Stimulated activated effector memory CD8-positive, alpha-beta T cell treated with anti-CD3 and anti-CD28 coated beads, Interleukin-12 subunit alpha, Interleukin-12 subunit beta, amount 100 ng/mL, for 72 hours (primary cell): ENCODE measurements at places on chromosomes 6 and 20.

- DNase-seq: no peak
Observed at GRCh38 chr20:44006578-44006977, 91.9 kb downstream of the TOX2 start.

- no peak for DNase-seq
Observed at GRCh38 chr6:44732243-44732642, 344.7 kb downstream of the CDC5L start.

GRCh38 chr20:49187330-49187850 is 744 bp downstream of the STAU1 start:
- DNase-seq: peak; percentile 70

DNA sequence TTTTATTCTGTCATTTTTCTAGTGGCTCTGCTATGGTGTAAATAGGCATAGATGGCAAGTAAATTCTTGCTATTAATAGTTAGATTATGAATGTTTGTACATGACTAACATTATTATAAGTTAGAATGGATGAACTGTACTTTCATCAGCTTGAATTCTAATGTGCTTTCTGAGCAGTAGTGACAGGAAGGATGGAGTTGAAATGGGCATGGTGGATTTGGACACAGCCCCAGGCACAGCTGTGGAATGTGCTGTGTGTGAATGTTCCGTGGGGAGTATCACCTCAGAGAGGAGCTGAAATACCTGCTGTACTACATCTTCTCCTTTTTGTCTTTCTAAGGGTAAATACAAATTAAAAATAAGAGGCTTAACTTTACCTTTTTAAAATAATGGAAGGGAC is 66.8 kb downstream of the FBXO5 start:
- DNase-seq: no peak

DNA sequence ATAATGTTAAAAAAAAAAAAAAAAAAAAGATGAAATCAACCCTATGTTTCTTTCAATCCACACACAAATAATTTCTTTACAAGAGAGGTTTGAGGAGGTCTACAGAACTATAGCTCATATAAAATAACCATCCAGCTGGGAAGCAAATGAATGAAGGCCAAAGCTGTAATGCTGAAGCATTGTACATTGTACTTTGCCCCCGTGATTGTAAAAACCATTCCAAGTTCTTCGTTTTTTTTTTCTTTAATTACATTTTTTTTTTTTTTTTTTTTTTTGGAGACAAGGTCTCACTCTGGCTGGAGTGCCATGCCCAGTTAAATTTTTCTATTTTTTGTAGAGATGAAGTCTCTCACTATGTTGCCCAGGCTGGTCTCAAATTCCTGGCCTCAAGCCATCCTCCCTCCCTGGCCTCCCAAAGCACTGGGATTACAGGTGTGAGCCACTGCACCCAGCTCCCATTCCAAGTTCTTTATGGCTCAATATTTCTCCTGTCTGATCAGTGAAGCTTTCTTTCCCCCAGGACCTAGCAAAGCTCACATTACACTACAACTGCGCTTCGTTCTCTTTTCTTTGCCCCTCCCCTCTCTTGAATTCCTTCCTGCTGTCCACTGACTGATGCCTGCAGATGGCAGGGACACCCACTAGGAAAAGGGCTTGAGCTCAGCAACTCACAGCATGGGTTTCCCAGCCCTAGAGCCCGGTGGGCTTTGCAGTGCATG is 53.0 kb upstream of the NOP56 start:
- DNase-seq: no peak

- no peak for DNase-seq
Observed at GRCh38 chr6:163834226-163834970, 419.9 kb downstream of the QKI start.

DNA sequence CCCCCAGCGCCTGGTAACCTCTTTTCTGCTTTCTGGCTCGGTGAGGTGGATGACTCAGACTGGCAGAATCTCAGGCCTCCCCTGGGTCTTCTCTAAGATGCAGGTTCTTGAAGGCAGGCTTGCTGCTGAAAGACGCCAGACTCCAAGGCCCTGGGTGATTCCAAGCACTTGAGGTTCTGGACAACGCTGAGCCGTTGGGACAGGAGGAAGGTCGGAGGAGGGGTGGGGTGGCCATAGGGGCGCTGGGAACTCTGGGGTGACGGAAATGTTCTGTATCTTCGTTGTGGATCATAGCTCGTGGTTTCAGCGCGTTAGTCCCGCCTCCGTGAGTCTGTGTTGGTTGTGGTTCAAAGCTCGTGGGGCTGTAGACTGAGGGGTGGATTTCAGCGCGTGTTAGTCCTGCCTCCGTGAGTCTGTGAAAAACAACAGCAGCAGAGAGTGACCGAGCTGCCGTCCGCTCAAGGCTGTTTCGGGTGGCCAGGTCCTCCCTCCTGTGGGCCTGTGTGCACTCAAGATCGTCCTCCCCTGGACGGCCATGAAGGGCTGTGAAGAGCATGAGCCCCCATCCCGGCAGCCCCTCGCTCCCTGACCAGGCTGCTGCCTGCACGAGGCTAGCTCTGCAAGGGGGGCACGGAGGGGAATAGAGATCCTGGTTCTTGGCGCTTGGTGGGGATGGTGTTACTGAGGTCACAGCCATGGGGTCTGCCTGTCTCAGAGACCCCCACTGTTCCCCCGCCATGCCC is 7.7 kb downstream of the NTSR1 start:
- no peak for DNase-seq

DNA sequence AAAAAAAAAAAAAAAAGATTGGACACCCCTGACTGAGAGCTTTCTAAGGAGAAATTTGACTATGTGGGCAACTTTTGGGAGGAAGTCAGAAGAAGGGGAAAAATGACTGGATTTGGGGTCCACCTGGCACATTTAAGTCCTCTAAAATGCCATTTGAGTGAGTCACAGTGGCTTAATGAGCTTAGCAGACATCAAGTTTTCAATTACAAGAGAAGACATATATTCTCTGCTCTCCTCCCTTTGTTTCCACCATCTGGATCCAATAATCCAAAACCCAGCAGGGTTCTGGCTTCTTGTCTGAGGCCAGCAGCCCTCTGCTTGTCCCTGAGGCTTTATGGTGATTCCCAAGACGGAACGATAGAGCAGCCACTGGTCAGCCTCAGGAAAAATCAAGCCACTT is 6.9 kb downstream of the PI3 start:
- DNase-seq: no peak

GRCh38 chr6:156269751-156270369 is 507.3 kb upstream of the ARID1B start:
- no peak for DNase-seq

DNA sequence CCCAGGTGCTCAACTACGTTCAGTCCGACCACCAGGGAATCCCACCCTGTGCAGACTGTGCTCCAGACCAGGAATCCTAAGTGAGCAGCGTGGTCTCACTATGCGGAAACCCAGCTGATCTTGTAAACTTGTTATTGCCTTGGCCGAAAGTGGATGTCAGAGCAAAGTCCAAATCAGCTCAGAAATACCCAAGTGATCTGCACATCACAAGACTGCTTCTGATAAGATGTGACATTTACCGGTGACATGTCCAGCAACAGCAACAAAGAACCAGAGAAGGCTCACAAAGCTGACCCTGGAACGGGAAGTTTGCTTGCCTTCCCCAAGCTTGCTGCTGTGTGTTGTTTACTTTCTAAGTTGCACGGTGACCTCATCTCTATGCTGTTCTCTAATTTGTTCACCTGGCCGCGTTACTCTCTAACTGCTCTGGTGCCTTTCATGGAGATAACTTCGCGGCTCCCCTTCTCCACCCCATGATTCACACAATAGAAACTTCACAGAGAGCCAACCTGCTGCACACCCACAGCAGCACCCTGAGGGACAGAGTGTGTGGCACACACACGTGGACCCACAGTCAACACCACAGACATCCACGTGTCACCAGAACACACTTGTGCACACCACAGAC is 1.7 kb downstream of the BNIP5 start:
- DNase-seq: no peak

DNA sequence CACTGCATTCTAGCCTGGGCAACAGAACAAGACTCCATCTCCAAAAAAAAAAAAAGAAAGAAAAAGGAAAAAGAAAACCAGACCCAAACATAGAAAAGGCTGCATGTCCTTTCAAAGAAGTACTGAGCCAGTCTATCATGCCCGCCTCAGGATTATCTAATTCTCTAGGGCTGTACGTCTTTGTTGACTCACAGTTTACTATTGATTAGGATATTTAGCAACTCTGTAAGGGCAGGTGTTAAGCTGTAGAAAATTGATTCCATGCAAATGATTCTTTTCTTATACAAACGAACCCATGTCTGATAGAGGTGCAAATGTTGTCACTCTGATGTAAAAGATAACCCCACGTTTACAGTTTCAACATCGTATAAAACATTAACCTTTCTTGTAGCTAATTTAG is 209.0 kb downstream of the TTLL2 start:
- DNase-seq: no peak

- DNase-seq: peak; percentile 83
Observed at GRCh38 chr20:38674092-38674764, 50.1 kb upstream of the SLC32A1 start.

- no peak for DNase-seq
Observed at GRCh38 chr6:131886517-131886916, 64.7 kb downstream of the CCN2 start.

DNA sequence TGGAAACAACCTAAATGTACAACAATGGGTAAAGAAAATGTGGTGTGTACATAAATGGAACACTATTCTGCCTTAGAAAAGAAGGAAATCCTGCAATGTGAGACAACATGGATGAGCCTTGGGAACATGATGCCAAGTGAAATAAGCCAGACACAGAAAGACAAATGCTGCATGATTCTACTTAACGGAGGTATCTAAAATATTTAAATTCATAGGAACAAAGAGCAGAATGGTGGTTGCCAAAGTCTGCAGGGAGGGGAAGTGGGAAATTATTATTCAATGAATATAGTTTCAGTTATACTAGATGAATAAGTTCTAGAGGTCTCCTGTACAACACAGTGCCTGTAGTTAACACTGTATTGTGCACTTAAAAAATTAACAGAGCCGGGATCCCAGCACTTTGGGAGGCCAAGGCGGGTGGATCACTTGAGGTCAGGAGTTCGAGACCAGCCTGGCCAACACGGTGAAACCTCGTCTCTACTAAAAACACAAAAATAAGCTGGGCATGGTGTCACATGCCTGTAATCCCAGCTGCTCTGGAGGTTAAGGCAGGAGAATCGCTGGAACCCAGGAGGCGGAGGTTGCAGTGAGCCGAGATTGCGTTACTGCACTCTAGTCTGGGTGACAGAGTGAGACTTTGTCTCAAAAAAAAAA is 71.4 kb upstream of the SNX9 start:
- no peak for DNase-seq

GRCh38 chr6:25173951-25174474 is 105.2 kb upstream of the CARMIL1 start:
- no peak for DNase-seq

- no peak for DNase-seq
Observed at GRCh38 chr20:32945710-32946221, 58.5 kb downstream of the SUN5 start.

DNA sequence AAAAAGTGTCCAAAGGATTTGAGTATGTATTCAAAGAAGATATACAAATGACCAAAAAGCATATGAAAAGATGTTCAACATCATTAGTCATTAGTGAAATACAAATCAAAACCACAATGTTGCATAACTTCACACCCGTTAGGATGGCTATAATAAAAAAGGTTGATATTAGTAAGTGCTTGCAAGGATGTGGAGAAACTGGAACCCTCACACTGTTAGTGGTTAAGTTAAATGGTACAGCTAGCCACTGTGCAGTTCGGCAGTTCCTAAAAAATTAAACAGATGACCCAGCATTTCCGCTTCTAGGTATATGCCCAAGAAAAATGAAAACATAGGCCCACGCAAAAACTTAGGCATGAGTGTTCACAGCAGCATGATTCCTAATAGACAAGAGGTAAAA is 38.6 kb downstream of the IBTK start:
- DNase-seq: no peak

DNA sequence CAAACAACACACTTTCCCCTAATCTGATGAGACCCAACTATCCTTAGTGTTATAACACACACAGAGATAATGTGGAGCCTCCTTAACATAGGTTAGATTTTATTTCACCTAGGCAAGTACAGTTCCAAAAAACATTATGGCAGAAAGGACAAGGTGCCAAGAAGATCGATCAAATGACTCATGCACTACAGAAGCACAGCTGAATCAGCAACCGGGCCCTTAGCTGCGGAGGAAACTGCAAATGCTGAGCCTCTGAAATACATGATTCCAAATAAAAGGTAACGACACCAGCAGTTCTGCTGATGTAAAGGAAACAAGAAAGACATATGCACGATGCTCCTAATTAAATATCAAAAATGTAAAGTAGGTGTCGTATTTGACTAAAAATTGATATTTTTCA is 19.9 kb upstream of the MUC21 start:
- DNase-seq: no peak

DNA sequence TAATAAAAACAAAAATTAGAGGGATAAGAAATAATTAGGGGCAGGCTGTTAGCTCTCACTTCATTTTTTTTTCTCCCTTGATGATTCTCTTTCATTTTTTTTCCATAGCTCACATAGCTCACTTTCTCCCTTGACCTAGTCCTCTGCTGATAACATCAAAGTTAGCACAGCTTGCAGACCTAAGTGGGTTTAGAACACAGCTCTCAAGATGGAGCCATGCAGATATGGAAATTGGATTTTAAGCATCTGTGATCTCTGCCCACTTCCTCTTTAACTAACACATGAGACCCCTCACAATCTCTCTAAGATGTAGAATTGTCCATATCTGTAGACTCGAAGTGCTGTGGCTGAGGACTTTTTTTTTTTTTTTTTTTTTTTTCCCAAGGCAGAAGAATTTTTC is 257.1 kb downstream of the SOX4 start:
- no peak for DNase-seq

GRCh38 chr20:3195590-3196237 is 8.8 kb downstream of the DDRGK1 start:
- no peak for DNase-seq

GRCh38 chr20:6051505-6051904 is 2.4 kb downstream of the LRRN4 start:
- no peak for DNase-seq

- no peak for DNase-seq
Observed at GRCh38 chr20:46333161-46333991, 25.1 kb upstream of the CDH22 start.

- DNase-seq: no peak
Observed at GRCh38 chr6:74577619-74578018, 628.2 kb downstream of the COL12A1 start.

GRCh38 chr6:54040545-54040944 is 70.7 kb upstream of the MLIP start:
- DNase-seq: no peak

DNA sequence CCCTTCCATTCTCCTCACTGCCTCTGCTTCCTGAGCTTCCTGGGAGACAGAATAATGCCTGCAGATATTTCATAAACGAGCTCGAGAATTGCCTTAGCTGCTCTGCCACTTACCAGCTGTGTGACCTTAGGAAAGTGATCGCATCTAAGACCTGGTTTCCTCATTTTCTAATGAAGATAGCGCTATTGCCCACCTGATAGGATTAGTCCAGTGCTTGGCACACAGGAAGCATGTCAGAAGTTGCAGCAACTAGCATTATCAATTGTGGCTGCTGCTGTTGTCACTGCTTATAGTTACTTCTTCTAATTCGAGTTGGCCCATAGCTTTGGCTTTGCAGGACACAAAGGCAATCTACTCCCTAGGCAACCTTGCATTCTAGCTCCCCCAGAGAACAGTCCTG is 305.5 kb upstream of the SGK1 start:
- DNase-seq: no peak
